ENCODE measurements at places on chromosomes 12 and 14.
A peak's percentile ranks its signal among the peaks of the same experiment; 100 is the strongest.

DNA sequence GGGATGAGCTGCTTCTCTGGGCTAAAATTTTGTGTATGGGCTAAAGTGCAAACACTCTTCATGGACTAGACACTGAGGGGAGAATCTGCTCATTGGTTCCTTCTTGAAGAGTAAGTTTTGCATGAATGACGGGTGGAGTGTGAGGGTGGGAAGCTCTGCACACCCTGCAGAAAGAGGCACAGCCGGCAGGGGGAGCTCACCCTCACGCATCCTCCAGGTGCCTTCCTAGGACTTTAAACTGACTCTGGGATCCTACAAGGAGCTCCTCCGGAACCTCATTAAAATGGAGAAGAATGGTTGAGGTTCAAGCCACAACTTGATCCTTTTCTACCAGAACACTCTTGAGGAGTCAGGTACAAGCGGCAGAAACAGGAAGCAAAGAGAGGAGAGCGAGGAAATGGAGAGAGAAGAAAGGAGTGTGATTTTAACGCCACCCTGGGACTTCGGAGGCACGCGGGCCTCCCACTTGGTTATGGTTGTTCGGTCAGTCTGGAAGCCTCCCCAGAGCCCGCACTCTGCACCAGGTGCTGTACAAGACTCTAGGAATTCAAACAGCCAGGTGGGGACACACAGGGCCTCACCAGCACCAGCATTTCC is 87.5 kb downstream of the SETD3 start:
- peak; percentile 19 for DNase-seq

DNA sequence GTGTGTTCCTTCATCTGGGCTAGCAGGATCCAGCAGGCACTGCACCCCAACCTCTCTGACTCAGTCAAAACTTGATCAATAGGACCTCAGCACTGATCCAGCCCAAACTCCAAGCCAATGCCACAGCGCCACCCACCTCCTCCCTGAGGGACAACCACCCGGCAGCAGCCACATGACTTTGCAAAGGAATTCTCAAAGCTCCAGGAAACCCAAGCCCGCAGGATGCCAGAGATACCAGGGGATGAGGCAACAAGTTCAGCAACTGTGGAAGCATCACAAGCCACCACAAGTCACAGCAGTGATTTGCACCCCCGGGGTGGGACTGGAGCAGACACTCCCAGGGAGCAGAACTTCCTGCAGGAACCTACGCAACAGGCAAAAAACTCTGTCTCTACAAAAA is 37.3 kb downstream of the ACTN1 start:
- no peak for DNase-seq

DNA sequence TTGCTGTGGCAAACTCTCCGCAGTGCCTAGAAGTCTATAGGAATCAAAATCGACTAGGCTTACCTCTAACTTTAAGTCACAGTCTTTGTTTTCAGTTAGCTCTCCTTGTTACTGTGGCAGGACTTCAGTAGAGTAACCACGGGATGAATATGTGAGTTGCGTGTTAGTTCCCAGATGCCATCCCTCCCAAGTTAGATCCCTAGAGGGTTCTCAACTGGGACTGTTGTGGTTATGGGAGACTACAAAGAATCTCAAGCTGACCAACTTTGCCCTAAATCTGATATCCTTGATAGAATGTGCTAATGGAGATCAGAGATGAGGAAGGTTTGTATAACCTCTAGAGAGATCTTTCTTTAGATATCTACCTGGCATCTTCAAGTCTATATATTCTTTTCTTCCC is 208.1 kb downstream of the AKAP6 start:
- no peak for DNase-seq

GRCh38 chr14:78173346-78174035 is 3.3 kb downstream of the NRXN3 start:
- no peak for DNase-seq

DNA sequence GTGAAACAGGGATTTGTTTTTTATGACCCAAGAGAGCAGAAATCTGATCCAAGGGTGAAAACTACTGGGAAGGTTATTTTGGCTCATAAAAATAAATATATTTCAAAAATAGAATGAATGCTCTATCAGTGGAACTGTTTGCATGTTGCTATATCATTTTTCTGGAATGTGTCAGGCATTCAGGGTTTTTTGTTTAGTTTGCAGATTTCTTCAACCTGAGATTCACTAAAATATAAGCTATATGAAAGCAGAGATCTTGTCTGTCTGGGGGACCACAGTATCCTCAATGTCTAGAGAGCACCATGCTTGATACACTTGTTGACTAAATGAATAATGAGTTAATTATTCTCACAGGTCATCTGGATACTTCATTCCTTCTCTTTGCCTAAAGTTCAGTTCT is 165.1 kb downstream of the NUBPL start:
- DNase-seq = no peak

- no peak for DNase-seq
These were observed 25.1 kb downstream of the NCOR2 start for GRCh38 chr12:124542021-124542949.
